ENCODE measurements at places on chromosomes 12 and 14. TPM values are rescaled to one million over a fixed set of nuclear protein-coding genes. Genes with fewer than 3 reads are reported as not detected.

The IKZF4 gene
- total RNA-seq: 0.22 TPM

The TCL1B gene
- not detected for total RNA-seq

The GLIPR1L2 gene
- 0.09 TPM for total RNA-seq

The ACOT6 gene
- not detected for total RNA-seq

The PPP1R3E gene
- total RNA-seq: 3.5 TPM

The GLT1D1 gene
- total RNA-seq: not detected

The GALNT9 gene
- total RNA-seq: not detected

The MANSC1 gene
- total RNA-seq: 7.0 TPM

The ALX1 gene
- 0.11 TPM for total RNA-seq

The PAPLN gene
- total RNA-seq: 25.3 TPM

The NPAS3 gene
- 0.43 TPM for total RNA-seq

The KRT85 gene
- total RNA-seq: not detected

The CNTN1 gene
- not detected for total RNA-seq

The PSEN1 gene
- 42.6 TPM for total RNA-seq

The WNT1 gene
- not detected for total RNA-seq

The PTGER2 gene
- 0.11 TPM for total RNA-seq

The CDK2 gene
- 13.7 TPM for total RNA-seq

The ASPG gene
- not detected for total RNA-seq

The TMEM121 gene
- total RNA-seq: 5.9 TPM

The RDH5 gene
- total RNA-seq: 0.65 TPM

The FAM222A gene
- total RNA-seq: 0.22 TPM

The BEST3 gene
- 0.11 TPM for total RNA-seq

The LHX5 gene
- total RNA-seq: not detected

The CLEC12A gene
- not detected for total RNA-seq

The PPP1R12A gene
- total RNA-seq: 98.3 TPM

The LMNTD1 gene
- total RNA-seq: not detected

The SLC38A1 gene
- 150 TPM for total RNA-seq

The STON2 gene
- 327 TPM for total RNA-seq

The SDSL gene
- total RNA-seq: 2.1 TPM

The LRCOL1 gene
- 20.0 TPM for total RNA-seq

The ZBTB25 gene
- 3.3 TPM for total RNA-seq

The MFAP5 gene
- 0.33 TPM for total RNA-seq

The ZC2HC1C gene
- total RNA-seq: 0.33 TPM

The STAC3 gene
- 0.34 TPM for total RNA-seq

All from dermis lymphatic vessel endothelial cell (primary cell).